ENCODE measurements at places on chromosomes 1 and 21. TPM values are rescaled to one million over a fixed set of nuclear protein-coding genes. Genes with fewer than 3 reads are reported as not detected.

Gene KRTAP19-3
- not detected for total RNA-seq

Gene FCRLB
- 0.17 TPM for total RNA-seq

Gene C4BPB
- total RNA-seq = not detected

Gene KCNH1
- not detected for total RNA-seq

Gene OR2T33
- total RNA-seq = not detected

Gene CHI3L1
- 1.0 TPM for total RNA-seq

Gene DYNLT5
- 2.2 TPM for total RNA-seq

Gene TRABD2B
- total RNA-seq = 0.92 TPM

Gene PRAMEF27
- not detected for total RNA-seq

Gene SELENOF
- total RNA-seq = 71.7 TPM

Gene SLC25A44
- 15.3 TPM for total RNA-seq

Gene TRIM45
- total RNA-seq = 15.3 TPM

Gene IL19
- total RNA-seq = not detected

Gene ADORA3
- 4.1 TPM for total RNA-seq

Gene PRELP
- 22.5 TPM for total RNA-seq

Gene ODR4
- 9.2 TPM for total RNA-seq

Gene CLDN17
- not detected for total RNA-seq

Gene PRDM16
- 17.7 TPM for total RNA-seq

Gene KPRP
- not detected for total RNA-seq

Gene MTARC1
- 3.5 TPM for total RNA-seq

Gene C1QTNF12
- 0.50 TPM for total RNA-seq

Gene CASZ1
- total RNA-seq = 57.8 TPM

Gene RAB42
- 1.5 TPM for total RNA-seq

Gene CLCA1
- total RNA-seq = not detected

Gene OR2T11
- not detected for total RNA-seq

Gene SERINC2
- total RNA-seq = 1.3 TPM

Data from left ventricle myocardium superior (tissue), 1 donor.